ENCODE measurements at places on chromosomes 11 and 22.
A peak's percentile ranks its signal among the peaks of the same experiment; 100 is the strongest.

GRCh38 chr11:134393638-134394037 lies 18.4 kb downstream of the B3GAT1 start:
- DNase-seq, result no peak

DNA sequence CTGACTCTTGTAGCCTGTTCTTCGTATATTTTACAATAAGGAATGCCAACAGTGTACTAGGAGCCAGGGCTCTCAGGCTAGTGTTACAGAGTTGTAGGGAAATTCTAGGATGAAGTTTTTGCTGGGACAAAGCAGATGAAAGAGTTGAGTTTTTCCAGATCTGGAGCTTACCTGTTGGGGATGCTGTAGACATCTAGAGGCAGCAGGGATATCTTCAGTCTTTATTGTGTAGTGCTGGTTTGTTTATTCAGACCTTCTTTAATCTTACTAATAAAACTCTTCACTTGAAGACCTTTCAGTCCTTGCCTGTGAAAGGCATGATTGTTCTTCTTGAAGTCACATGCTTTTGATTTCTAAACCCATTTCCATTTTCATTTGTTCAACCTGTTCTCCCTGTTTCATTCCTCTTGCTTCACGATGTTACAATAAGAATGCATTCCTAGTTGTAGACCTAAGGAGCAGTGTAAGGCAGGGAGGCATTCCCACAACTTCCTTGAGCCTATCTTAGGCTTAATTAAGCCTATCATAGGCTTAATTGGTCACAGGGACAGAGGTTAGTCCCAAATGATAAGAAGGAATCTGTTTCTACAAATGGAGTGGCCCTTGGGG lies 7.9 kb upstream of the SLC37A2 start:
- no peak for DNase-seq

- no peak for DNase-seq
Measured at GRCh38 chr11:104817973-104818372, 80.3 kb downstream of the CASP12 start.

DNA sequence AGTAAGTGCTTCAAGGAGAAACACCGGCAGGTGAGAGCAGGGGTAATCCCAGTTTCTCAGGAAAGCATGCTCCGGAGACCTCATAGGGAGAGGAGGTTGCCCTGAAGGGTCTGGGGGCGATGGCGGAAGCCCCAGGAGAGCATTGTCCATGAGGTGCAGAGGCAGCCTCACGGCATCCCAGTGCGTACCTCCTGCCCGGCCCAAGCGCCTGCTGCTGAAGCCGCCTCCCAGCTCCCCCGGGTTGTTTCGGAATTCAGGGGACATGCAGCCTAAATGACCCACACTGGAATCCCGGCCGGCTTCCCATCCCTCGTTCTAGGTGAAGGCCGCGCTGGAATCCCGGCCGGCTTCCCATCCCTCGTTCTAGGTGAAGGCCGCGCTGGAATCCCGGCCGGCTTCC lies 2.7 kb downstream of the ZBED4 start:
- DNase-seq, result no peak

GRCh38 chr22:29819501-29819900 lies 18.6 kb downstream of the ASCC2 start:
- no peak for DNase-seq

DNA sequence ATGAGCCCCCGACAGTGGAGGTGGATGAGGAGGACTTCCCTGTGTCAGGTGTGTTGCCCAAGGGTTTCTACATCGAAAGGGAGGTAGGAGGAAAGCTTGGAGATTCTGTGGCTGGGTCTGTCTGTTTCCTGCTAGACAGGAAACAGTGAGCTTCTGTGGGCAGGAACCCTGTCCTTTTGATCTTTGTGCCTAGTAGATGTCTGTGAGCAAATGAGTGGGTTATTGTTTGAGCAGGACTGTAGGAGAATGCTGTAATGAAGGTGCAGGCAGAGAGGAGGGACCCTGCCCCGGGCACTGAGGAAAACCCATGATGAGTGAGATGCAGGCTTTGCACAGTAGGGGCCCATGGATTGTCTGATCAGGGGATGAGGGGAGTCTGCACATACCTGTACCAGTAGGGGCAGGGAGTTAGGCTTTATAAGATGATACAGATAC lies 14.0 kb downstream of the USP35 start:
- DNase-seq, result peak; percentile 75

GRCh38 chr11:71987521-71987920 lies 11.2 kb upstream of the IL18BP start:
- no peak for DNase-seq

DNA sequence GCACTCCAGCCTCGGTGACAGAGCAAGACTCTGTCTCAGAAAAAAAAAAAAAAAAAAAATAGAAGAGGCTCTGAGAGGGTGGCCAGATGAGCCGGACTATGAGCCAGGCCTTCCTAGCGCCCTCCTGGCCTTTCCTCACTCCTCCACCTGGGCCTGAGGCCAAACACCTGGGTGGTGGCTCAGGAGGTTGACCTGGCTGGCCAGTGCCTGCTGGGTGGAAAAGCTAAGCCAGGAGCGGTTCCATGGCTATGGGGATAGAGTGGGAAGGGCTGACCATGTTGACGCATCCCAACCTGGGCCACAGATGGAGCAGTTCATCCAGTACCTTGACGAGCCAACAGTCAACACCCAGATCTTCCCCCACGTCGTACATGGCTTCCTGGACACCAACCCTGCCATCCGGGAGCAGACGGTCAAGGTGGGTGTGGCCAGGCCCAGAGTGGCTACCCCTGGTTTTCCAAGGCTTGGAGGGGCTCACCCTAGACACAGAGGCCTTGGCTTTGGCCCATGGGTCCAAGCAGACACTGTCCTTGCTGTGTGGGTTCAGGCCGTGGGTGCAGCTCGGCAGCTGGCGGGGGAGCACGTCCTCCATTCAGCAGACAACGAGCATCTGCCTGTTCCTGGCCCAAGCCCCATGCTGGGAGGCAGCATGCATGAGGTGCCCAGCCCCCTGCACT lies 7.6 kb downstream of the SCYL1 start:
- DNase-seq, result no peak

DNA sequence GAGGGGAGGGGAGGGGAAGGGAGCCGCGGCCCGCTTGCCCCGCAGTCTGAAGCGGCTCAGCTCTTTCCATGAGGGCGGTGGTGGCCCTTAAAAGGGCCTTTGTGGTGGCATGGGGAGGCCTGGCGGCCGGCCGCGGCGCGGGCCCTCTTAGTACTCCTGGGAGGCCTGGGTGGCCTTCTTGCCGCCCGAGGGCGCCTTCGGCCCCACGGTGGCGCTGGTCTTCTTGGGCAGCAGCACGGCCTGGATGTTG lies 6.9 kb downstream of the DPAGT1 start:
- peak; percentile 81 for DNase-seq

Data from CD4-positive, alpha-beta T cell treated with Interleukin-15 for 1 hour (primary cell).